ENCODE measurements at places on chromosomes 1 and 21. TPM values are rescaled to one million over a fixed set of nuclear protein-coding genes. Genes with fewer than 3 reads are reported as not detected.

- no peak for DNase-seq
Measured at GRCh38 chr1:147336291-147336690, 93.8 kb downstream of the CHD1L start.

TAL1 gene
- total RNA-seq = 1.9 TPM

DNA sequence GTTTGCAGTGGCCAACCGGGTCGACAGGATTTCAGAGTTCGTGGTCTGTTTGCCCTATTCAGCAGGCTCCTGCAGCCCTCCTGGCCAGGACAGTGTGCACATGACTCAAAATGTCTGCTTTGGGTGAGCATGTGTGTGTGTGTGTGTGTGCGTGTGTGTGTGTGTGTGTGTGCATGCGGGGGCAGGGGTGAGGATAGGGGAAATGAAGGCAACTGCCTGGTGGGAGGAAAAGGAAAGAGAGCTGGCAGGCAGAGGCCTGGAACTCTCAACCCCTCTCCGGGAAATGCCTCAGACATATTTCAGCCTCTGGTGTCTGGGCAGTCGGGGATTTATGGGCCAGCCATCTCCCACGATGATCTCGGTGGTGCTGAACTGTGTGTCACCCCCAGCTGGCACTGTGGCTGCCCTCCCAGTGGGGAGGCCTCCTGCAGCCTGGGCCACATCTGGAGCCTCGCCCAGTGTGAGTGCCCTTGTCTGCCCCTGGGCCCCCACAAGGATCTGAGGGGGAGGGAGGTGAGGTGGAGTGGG lies 15.2 kb downstream of the CDCP2 start:
- no peak for DNase-seq

GRCh38 chr1:16938351-16939321 lies 16.9 kb downstream of the CROCC start:
- DNase-seq = no peak

RNU1-4 gene
- total RNA-seq = 6,195 TPM

- DNase-seq = no peak
Measured at GRCh38 chr1:76075188-76075489, 593 bp downstream of the ST6GALNAC3 start.

DNA sequence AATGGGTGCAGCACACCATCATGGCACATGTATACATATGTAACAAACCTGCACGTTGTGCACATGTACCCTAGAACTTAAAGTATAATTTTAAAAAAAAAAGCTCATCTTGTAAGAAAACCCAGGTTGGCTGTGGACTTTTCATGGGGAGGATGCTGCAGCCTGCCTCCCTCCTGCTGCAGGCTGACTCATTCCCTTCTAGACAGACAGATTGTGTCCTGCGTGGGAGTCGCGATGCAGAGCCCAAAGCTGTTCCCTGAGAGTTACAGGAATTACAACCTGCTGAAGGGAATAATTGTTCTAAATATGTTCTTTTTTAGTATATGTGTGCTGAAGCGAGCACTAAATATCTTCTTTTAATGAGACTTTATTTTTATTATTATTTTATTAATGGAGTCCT lies 93.2 kb downstream of the TBX19 start:
- DNase-seq = no peak

DNA sequence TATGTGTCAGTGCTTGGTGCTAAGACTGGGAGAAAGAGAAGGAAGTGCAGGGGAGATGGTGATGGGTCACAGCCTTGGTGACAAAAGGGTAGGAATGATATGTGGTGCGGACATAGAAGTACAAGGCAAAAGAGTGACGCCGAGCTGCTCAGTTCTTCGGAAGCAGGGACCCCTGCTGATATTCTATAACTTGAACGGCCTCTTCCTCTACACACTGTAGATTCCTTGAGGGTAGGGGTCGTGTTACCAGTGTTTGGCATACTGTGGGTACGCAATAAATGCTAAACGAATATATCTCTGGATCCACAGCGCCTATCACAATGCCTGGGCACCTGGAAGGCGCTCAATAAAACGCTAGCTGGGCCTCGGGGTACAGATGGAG lies 488 bp downstream of the DBT start:
- no peak for DNase-seq

Measured in cardiac septum (tissue), 1 donor.